ENCODE measurements at places on chromosomes 6 and 20.

- peak; percentile 67 for DNase-seq
Measured at GRCh38 chr20:58692579-58693225, at the start of gene NPEPL1. TSS of gene NPEPL1 (plus strand) at chr20:58692800. CDS start at chr20:58692901, 101 bp downstream.

GRCh38 chr6:16181439-16182297, 52.8 kb downstream of the MYLIP start:
- DNase-seq: no peak

- DNase-seq: no peak
Measured at GRCh38 chr6:14138701-14139215, 21.2 kb downstream of the CD83 start.

DNA sequence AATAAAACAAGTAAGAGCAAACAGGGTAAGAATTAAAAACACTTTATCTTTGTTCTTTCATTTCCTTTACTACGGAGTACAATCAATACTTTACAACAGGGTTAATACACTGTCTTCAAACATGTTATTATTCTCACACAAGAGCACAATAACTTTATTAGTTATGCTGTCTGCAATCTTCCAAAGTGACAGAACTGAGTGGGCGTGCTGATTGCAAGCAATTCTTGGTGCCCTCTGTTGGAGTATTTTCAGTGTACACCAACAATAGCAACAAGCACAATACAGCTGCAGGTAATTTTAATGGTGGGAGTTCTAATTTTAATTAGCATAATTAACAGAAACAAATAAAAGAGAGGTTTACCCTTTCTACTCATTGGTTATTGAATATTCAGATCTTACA, 33.9 kb upstream of the PTPRK start:
- no peak for DNase-seq

GRCh38 chr6:36703081-36703606, 5.5 kb downstream of the RAB44 start:
- DNase-seq: no peak

DNA sequence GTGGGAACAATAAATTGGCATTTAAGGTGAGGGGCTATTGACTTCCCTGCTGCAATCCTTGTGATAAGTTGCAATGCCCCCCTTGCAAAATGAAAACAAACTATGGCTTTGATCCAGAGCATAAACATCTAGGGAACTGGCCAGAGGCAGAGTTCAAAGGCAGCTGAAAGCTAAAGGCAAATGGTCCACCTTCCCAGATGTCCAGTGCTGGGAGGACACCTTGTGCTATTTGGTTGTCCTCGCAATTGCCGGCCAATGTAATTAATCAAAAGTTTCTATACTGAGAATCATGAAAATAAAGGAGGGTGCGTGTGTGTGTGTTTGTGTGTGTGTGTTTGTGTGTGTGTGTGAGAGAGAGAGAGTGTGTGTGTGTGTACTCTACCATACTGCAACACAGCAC, 337.4 kb downstream of the CBLN4 start:
- DNase-seq: no peak

DNA sequence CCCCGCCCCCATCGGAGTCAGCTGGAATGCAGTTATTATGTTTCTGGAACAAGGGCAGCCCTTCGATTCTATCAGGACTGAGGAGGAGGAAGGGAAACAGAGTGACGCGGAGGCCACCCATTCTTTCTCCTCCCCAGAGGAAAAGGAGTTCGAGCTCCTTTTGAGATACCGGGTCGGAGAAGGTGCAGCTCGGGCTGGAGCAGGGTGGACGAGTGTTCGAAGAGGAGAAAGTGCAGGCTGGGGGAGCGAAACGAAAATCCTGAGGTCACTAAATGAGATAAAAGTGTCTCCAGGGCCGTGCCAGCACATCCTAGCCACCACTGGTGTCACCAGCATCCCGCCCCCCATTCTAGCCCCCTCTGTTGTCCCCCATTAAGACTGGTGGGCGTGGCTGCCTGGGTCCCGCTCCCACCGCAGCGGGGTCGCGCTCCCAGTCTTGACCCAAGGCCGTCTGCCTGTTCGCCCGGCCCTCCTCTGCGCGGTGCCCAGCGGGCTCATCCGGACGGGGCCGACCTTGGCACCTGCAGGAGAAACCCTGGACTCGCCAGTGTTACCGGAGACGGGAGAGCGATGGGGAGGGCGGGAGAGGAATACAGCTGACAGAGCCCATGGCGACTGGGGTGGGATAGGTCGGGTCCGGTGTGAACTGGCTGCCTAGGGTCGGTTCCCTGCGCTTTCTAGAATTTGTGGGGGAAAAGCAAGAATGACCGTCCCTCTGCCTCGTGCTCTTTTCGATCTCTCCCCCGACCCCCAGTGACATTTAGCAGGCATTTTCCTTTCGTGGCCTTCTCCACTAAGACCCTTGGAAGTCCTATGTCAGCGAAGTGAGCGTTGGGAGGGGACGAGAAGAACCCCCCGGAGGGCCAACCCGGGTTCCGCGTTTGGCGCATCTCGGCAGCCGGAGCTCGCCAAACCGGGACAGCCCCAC, 16.2 kb downstream of the FOXA2 start:
- no peak for DNase-seq

GRCh38 chr6:155084431-155085123, 89.5 kb downstream of the TIAM2 start:
- DNase-seq: no peak

DNA sequence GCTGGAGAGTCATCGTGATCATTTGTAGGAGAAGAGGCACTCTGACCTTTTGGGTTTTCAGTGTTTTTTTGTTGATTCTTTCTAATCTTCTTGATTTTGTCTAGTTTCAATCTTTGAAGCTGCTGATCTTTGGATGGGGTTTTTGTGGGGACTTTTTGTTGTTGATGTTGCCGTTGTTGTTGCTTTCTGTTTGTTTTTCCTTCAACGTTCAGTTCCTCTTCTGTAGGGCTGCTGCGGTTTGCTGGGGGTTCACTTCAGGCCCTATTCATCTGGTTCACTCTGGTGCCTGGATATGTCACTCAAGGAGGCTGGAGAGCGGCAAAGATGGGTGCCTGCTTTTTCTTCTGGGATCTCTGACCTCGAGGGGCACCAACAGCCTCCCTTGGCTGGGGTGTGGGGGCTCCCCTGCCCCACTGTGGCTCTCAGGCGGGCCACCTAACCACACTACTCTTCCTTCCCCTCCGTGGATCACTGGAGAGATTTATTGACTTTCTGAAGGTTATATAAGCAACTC, 21.5 kb upstream of the TMEM244 start:
- peak; percentile 14 for DNase-seq

GRCh38 chr6:122459240-122459639, 12.4 kb downstream of the SERINC1 start:
- no peak for DNase-seq

GRCh38 chr20:57369596-57369995, 18.5 kb downstream of the RAE1 start:
- no peak for DNase-seq

GRCh38 chr6:37187321-37188022, 17.5 kb downstream of the PIM1 start:
- DNase-seq: no peak

GRCh38 chr6:163529605-163530004, 115.1 kb downstream of the QKI start:
- DNase-seq: no peak

DNA sequence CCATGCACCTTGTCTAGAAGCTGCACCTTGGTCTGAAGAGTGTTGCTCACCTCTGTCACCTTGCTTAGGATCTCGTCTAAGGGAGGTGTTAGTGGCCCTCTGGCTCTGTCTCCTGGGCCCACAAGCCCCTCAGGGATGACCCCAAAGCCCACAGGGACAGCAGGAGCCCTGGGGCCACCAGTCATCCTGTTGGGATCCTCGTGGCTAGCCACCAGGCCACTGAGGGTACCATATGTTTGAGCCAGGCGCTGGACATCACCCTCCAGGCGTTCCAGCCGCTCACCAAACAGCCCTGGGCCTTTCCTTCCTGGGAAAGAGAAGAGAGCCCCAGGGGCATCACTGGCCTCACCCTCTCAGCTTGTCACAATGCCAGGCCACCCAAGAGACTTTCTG, 3.9 kb downstream of the EMILIN3 start:
- no peak for DNase-seq

GRCh38 chr20:45288376-45288775, 18.3 kb upstream of the RBPJL start:
- DNase-seq: no peak

DNA sequence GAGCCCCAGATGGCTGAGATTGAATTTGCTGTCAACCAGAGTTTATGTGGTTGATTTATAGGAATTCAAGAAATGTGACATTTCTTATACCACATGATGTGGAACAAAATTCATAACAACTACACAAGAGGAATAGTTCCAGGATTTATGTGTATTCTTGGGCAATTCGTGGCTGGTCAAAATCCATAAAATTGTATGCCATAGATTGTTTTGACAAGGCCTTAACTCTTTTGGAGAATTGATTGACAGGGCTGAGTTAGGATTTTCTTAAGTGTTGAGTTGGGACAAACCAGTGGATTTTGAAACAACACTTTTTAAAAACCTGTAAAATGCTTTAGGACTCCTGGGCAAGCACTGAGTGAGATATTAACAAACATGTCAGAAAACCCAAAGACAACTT, 19.4 kb upstream of the SLC2A12 start:
- no peak for DNase-seq

DNA sequence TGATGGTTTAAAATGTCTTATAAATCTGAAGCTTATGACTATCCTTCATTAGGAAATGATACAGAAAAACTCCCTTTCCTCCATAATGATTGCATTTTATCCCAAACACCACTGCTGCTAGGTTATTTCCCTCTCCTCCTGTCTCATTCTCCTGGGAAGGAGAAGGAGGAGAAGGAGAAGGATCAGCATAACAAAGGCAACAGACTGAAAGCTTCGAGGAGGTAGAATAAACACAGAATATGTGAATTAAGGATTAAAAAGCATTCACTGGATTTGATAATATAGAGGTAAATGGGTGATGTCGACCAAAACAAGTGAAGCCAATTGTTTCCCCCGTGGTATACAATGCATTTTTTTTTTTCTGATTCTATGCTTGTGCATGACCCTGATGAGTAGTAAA, 82.0 kb downstream of the WASF1 start:
- no peak for DNase-seq

DNA sequence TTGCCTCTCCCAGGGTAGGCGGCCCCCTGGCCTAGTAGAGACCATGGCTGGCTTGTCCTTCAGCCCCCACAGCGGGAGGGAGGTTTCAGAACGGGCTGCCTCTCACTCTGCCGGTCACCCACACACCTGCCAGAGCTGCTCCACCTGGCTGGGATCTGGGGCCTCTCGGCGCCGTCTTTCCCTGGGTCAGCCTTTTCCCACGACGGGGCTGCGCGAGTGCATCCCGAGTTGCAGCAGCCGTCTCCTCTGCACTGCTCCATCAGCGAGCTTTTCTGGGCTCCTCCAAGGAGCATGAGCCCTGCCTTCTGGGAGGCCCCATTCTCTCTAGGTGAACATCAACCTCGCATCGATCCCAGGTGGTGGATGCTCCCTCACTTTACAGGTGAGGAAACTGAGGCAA, 15.9 kb upstream of the SPDEF start:
- no peak for DNase-seq

- no peak for DNase-seq
Measured at GRCh38 chr20:29743101-29743931, 1514.1 kb upstream of the DEFB115 start.

- no peak for DNase-seq
Measured at GRCh38 chr20:7829776-7830175, 110.5 kb downstream of the HAO1 start.

GRCh38 chr6:26045928-26046368, 41.3 kb upstream of the HFE start:
- DNase-seq: no peak

DNA sequence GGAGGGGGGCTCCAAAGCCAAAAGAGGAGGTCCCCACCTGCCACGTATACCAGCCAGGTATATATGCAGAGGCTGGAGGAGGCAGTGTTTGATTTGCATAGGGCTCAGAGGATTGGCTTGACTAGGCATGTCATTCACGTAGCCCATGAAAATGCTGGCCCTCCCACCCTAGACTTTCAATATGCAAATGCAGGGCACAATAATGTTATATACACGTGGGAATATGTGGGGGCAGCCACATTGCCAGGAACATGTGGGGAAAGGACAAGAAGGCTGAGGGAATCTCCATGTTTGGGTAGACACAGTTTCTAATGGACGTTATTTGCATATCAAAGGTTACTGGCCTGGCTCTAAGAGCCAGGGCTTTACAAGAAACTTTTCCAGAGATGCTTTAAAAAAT, 301.8 kb downstream of the FARS2 start:
- no peak for DNase-seq

GRCh38 chr6:11595903-11596302, 58.4 kb downstream of the TMEM170B start:
- DNase-seq: no peak

GRCh38 chr6:152529369-152529768, 107.8 kb downstream of the SYNE1 start:
- DNase-seq: no peak

DNA sequence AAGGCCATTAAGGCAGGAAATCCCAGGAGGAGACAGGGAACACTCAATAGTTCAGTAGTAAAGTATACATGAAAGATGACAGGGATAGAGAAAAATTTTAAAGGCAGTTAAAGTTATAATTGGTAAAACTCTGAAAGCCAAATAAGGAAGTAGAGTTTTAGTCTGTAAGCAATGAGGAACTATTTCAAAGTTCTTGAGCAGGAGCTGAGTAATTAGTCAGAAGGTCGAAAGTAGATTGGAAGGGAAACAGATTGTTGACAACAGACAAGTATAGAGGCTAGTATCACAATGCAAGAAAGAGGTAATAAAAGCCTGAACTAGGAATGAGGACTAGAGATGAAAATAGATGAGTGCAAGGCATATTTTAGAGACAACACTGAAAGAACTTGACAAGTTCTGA, 150.3 kb downstream of the CDK19 start:
- no peak for DNase-seq

DNA sequence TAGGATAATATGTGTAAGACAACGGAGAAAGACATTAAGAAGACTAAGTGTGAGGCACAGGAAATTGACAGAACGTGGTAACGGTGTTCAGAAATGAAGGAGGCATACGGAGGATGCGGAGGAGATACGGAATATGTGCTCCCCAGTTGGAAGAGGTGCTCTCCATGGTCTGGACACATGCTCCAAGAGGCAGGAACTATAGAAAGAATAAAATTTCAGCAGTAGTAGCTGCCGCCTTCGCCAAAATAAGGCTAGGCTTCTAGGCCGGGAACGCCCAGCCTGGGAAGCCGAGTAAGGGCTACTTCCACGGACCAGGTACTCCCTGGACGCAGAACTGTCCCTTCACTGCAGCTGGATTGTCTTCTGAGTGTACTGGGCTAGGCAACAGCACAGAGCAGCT, 7.4 kb downstream of the MAFB start:
- no peak for DNase-seq

- DNase-seq: no peak
Measured at GRCh38 chr6:134238960-134239795, 78.7 kb downstream of the SGK1 start.

- no peak for DNase-seq
Measured at GRCh38 chr20:4384961-4385360, 336.7 kb upstream of the PRND start.

- no peak for DNase-seq
Measured at GRCh38 chr20:15774926-15775325, 798.3 kb downstream of the KIF16B start.

GRCh38 chr6:64553249-64553786, 917.7 kb downstream of the PHF3 start:
- DNase-seq: no peak

- no peak for DNase-seq
Measured at GRCh38 chr6:29696147-29697125, 15.5 kb upstream of the ZFP57 start.
